ENCODE measurements at places on chromosomes 7 and 10.
A peak's percentile ranks its signal among the peaks of the same experiment; 100 is the strongest.

GRCh38 chr10:44422570-44423101 lies 37.7 kb upstream of the CXCL12 start:
- DNase-seq = no peak

GRCh38 chr10:20984662-20985061 lies 87.6 kb upstream of the NEBL start:
- DNase-seq = no peak

GRCh38 chr7:72924733-72925545 lies at the start of gene POM121:
Gene POM121, plus strand, starts transcription at chr7:72925095. Its CDS starts 27 bp downstream, at chr7:72925122.
- DNase-seq = peak; percentile 90

GRCh38 chr7:2476776-2477446 lies 713 bp upstream of the GRIFIN start:
- DNase-seq = no peak

GRCh38 chr7:19239951-19240350 lies 94.7 kb upstream of the FERD3L start:
- no peak for DNase-seq

GRCh38 chr7:100369105-100369504 lies 4.2 kb upstream of the PILRA start:
- no peak for DNase-seq

DNA sequence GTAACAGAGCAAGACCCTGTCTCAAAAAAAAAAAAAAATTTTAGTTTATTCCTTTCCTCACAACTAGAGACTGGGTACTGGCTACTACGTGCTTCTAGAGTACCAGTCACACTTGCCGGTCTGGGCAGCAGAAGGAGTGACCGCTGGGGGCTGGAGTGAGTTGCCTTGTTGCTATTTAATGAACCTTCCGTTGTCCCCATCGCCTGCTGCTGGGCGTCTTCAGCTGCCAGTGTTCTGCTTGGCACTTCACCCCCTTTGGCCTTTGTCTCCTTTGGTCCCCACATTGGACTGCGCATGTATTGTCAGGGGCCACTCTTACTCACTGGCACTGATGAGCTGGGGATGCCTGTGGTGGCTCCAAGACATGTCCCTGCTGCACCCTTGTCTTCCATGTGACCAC lies 110.6 kb downstream of the CLEC2L start:
- DNase-seq = no peak

DNA sequence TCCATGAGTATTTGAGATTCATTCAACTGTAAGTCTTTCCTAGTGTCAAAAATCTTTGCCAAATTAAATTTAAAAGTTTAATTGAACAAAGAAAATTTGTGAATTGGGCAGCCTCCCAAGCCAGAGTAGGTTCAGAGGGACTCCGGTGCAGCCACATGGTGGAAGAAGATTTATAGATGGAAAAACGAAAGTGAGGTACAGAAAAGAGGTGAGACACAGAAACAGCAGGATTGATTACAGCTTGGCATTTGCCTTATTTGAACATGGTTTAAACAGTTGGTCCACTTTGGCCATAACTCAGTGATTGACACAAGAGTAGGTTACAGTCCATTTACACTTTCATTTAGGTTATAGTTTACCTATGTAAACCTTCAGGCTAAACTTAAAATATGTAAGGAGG lies 465.8 kb downstream of the ARL4A start:
- no peak for DNase-seq

DNA sequence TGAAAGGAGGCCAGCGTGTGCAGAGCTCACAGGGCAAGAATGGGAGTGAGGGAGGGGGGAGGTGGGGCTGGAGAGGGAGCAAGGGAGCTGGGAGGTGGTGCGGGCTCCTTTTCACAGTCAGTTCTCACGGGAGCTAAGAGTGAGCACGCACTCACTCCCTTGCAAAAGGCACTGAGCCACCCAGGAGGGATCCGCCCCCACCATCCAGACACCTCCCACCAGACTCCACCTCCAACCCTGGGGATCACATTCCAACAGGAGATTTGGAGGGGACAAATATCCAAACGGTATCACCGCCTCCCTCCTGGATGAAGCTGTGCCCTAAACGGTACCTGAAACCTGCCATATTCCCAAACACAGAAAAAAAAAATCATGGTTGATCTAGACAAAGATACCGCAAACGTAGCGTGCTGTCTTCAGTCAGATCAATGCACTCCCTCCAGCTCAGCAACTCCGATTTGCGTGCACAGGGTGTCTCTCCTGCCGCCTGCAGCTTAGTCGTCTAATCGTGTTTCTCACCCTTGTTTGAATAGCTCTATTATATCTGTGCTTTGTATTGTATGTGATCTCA lies 20.3 kb upstream of the PRKAG2 start:
- no peak for DNase-seq

DNA sequence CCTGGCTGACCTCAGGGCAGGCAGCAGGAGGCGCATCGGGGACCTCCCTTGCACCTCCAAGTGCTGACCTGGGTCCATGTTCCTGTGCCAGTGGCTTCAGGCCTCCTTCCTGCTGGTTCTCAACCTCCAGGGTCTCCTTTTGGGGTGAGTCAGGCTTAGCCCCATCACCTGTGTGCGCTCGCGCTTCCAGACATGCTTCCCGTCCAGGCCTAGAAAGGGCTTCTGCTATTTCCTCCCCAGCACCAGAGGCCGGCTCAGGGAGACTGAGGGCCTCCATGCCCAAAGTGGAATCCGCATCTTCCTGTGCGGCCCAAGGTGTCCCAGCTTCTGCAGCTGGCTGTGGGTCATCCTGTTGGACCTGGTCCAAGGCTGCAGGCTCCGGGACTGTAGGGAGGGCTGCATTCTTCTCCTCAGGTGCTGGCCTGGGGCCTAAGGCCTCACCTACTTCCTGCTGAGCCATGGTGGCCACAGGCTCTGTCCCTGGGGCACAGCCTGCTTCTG lies 5.9 kb downstream of the NACAD start:
- no peak for DNase-seq

- DNase-seq = peak; percentile 15
Measured at GRCh38 chr10:122553341-122553740, 7.2 kb upstream of the DMBT1 start.

- DNase-seq = peak; percentile 81
Measured at GRCh38 chr7:452226-452751, 67.4 kb downstream of the PDGFA start.

- DNase-seq = no peak
Measured at GRCh38 chr7:92056286-92056685, 78.0 kb downstream of the CYP51A1 start.

DNA sequence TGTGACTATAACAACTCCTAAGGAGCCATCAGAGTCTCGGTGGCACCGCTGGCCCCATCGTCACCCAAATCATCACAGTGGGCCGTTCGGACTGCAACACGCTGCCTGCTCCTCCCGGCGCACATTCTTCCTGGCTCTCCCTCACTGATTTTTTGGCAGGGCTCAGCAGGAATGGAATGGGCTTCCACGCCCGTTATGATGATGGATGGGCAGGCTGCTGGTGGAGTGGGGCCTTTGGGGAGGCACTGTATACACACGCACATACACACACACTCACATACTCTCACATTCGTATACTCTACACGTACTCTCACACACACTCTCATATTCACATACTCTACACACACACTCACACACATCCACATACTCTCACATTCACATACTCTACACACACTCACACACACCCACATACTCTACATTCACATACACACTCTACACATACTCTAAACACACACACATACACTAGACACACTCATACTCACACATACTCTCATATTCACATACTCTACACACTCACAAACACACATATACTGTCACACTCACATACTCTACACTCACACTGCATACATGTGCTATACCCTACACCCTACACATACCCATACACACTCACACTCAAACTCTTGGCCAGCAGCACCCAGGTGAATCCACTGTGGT lies 99.8 kb downstream of the KCNMA1 start:
- DNase-seq = peak; percentile 23

DNA sequence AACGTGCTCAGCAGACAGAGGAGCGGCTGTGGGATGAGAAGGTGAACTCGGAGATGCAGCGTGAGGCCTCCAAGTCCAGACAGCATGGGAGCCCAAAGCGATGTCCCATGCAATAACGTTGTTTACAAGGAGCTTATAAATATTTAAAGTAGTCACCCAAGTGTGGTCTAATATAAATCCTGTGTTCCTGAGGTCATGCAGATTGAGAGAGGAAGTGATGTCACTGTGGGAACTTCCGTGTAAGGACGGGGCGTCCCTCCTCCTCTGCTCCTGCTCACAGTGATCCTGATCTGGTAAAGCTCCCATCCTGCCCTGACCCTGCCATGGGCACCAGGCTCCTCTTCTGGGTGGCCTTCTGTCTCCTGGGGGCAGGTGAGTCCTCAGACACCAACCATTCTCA lies 94.7 kb upstream of the PRSS58 start:
- no peak for DNase-seq

DNA sequence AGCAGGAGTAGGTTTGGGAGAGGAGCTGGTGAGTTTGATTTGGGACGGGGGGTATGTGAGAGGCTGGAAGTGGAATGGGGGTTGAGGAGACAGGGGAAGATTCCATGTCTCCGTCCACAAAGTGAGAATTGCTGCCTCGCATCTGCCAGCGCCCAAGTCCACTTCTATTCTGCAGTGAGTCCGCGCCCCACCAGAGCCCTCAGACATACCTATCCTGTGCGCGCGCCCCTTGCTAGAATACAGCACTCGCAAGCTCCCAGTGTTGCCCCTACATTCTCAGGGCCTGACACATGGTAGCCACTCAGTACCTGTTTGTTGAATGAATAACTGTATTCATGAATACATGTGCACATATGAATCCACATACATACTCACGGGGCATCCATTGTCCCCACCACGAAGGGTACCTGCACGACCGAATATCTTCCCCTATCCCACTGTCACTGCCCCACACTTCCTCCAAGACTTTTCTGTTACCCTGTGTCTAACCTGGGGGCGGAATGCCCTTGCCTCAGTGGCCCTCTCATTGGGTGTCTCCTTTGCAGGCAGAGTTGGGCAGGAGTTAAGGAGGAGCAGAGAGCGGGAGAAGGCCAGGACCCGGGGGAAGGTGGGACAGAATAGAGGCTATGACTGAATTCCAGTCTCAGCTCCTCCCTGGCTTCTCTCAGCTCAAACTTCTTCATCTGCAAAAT lies 19.9 kb downstream of the POLL start:
- no peak for DNase-seq

- peak; percentile 70 for DNase-seq
Measured at GRCh38 chr10:29642990-29643389, 8.2 kb upstream of the SVIL start.

DNA sequence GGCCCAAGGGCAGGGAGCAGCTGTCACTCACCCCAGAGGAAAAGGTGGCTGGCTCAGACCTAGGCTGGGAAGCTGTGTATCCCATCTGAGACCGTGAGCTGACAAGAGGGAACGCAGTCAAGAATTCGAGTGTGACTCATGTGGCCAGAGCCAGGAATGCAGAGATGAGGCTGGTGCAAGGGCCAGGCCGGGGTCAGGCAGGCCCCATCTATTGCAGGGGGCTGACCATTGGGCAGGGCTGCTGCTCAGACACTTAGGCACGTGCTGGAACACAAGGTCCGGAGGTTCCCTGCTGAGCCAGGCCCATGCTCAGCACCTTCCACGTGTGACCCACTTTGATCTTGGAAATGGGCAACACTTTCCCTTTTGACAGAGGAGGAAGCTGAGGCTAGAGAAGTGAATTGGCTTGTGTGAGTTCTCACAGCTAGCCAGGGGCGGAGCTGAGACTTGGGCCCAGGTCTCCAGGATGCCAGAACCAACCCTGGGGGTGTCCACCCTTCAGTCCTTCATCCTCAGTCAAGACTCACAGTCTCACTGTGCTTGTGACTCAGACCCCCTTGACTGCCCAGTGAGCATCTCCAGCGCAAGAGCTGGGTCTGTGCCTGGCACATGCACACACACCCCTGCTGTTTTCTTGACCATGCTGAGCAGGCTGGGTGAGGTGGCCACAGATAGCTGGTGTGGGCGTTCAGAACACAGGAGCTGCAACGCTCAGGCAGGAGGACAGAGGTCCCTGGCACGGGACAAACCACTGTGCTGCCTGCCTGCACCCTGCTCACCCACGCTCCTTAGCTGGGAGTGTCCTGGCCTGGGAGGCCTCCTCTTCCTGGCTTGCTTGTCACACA lies 47.6 kb upstream of the PPIF start:
- DNase-seq = peak; percentile 73

GRCh38 chr10:17430647-17431355 lies 23.6 kb downstream of the ST8SIA6 start:
- peak; percentile 84 for DNase-seq

- no peak for DNase-seq
Measured at GRCh38 chr7:41568135-41568534, 134.8 kb downstream of the INHBA start.

DNA sequence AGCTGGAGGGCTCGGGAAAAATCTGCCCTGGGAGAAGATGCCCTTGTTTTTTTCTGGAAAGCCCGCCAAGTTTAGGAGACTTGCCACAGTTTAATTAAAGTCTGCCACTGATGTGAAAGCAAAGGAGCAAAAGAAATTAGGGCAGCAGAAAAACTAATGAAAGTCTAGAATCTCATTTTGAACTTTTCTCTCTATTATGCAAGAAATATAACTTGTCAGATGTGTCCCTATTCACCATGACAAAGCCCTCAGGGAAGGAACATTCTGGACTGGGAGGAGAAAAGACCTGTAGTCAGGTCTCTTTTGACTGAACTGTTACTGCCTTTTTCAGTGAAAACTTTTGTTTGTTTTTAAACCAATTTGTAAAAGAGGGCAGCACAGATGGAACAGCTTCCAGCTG lies 715.5 kb downstream of the SORCS3 start:
- no peak for DNase-seq

DNA sequence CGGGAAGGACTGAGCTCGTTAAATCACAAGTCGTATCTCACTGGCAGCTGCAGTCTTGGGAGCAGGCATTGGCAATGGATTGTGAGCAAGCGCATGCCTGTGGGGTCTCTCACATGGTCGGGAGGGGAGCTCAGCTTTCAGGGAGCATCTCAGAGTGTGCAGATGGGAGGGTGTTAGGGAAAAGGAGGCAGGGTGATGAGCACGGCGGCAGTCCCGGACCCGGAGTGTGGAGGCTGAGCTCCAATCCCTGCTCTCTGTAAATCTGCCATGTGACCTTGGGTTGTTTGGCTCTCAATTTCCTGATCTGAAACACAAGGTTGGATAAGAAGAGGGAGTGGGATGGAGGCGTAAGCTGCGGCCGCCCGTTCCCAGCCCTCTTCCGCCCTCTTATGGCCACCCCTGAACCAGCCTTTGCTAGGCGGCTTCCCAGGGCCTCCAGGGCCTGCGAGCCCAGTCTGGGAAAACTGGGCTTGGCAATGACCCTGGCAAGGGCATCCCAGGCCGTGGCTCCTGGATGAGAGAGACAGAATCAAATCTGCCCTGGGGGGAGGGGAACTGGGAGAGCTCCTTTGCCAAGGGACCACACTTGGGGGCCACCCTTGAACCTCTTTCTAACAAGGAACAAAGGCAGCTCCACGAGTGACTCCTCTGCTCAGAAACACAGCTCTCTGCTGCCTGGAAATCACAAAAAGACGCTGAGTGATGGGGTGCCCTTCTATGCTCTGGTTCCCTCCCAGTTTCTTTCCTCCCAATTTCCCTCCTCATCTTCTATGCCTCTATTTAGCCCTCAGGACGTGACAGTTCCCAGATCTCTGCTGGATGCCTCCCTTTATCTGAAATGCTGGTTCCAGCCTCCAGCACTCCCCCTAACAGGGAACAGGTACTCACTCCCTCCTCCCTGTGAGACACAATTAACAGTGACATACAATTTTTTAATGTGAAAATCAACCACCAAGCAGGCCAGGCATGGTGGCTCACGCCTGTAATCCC lies 41.7 kb upstream of the LOXL4 start:
- DNase-seq = peak; percentile 83

GRCh38 chr7:79692015-79692414 lies 238.5 kb upstream of the MAGI2 start:
- peak; percentile 73 for DNase-seq
